ENCODE measurements at places on chromosomes 16 and 17.
A peak's percentile ranks its signal among the peaks of the same experiment; 100 is the strongest.

GRCh38 chr17:44921122-44921882 lies 6.0 kb upstream of the GFAP start:
- no peak for DNase-seq

GRCh38 chr17:80612997-80613731 lies 68.5 kb downstream of the RPTOR start:
- no peak for DNase-seq

DNA sequence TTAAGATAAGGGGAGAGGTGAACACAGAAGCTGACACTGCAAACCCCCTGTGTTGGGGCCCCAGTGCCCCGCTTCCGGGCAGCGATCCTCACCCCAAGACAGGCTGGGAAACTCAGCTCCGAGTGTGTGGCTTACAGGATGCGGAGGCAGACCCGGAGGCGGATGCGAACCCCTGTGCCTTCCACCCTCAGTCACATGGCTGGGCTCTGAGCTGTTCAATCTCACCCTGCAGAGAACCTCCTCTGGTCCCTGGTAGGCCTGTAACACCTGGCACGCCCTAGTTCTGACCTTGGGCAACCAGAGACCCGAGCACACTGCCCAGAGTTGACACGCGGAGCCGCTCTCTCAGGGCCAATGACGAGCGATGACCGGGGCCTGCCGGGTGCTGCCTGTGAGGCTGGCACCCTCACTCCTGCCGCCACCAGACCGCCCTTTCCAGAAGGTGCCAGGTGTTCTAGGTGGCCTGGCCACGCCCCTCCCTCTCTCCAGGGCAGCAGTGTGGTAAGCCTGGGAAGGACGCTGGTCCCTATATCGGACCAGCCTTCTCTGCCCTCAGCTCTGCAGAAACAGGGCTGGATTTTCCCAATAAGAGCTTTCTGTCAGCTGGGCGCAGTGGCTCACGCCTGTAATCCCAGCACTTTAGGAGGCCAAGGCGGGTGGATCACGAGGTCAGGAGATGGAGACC lies 23.3 kb downstream of the MEAK7 start:
- no peak for DNase-seq

- DNase-seq: no peak
These were observed 23.4 kb upstream of the CBFA2T3 start for GRCh38 chr16:89000207-89000959.

- no peak for DNase-seq
These were observed 655.8 kb upstream of the EEF2KMT start for GRCh38 chr16:5753381-5753780.

DNA sequence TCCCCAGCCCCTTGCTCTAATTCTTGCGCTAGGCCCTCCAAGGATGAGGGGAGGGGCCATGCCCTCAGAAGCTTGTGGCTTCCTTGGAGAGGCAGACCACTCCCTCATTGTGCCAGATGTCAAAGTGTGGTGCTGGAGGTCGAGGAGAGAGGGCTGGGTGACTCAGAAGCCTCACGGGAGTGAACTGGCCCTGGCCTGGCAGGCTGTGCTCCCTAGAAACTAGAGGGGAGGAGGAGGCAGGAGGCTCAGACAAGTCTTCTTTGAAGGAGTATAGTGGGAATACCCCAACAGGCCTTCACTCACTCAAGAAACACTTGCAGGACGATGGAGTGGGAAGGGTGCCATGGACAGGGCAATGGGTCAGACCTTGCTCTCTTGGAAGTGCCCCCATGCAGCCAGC lies 18.5 kb downstream of the ANKRD40 start:
- DNase-seq: peak; percentile 13

DNA sequence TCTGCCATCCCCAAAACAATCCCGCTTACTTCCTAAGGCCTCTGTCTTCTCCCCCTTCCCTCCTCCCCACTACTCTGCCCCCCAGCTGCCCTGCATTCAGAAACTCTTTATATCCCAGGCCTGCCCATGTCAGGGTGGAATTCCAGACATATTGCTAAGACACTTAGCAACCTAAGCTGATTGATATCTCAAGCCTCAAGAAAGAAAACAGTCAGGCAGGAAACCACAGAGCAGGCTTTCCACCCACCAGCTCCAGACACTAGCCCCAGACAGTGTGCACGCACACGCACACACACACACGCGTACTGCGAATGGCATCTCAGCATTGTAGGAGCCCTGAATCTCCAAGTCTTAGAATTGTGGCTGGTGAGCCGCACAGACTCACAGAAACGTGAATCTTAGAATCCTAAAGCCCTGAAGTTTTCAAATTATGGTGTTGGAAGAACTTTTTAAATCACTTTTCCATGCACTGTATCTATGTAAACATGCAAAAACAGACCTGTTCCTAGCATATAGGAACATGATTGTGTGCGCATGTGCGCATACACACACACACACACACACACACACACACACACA lies 8.8 kb upstream of the LPCAT2 start:
- DNase-seq: peak; percentile 95

- DNase-seq: no peak
These were observed 50.0 kb downstream of the USP10 start for GRCh38 chr16:84749815-84750214.

DNA sequence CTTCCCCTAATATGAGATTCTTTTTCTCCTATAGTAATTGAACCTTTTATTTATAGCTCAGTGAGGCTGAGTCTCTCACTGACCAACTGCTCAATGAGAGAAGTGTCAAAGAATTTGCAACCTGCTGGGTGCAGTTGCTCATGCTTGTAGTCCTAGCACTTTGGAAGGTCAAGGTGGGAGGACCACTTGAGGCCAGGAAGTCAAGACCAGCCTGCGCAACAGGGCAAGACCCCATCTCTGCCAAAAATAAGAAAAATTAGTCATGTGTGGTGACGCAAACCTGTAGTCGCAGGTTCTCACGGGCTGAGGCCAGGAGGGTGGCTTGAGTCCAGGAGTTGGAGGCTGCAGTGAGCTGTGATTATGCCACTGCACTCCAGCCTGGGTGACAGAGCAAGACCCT lies 30.9 kb upstream of the CRYBA1 start:
- no peak for DNase-seq

GRCh38 chr16:74064120-74064735 lies 232.4 kb upstream of the PSMD7 start:
- DNase-seq: no peak

GRCh38 chr16:71258372-71258771 lies 27.9 kb upstream of the HYDIN start:
- no peak for DNase-seq

- no peak for DNase-seq
These were observed 3.5 kb downstream of the SMTNL2 start for GRCh38 chr17:4587803-4588202.

DNA sequence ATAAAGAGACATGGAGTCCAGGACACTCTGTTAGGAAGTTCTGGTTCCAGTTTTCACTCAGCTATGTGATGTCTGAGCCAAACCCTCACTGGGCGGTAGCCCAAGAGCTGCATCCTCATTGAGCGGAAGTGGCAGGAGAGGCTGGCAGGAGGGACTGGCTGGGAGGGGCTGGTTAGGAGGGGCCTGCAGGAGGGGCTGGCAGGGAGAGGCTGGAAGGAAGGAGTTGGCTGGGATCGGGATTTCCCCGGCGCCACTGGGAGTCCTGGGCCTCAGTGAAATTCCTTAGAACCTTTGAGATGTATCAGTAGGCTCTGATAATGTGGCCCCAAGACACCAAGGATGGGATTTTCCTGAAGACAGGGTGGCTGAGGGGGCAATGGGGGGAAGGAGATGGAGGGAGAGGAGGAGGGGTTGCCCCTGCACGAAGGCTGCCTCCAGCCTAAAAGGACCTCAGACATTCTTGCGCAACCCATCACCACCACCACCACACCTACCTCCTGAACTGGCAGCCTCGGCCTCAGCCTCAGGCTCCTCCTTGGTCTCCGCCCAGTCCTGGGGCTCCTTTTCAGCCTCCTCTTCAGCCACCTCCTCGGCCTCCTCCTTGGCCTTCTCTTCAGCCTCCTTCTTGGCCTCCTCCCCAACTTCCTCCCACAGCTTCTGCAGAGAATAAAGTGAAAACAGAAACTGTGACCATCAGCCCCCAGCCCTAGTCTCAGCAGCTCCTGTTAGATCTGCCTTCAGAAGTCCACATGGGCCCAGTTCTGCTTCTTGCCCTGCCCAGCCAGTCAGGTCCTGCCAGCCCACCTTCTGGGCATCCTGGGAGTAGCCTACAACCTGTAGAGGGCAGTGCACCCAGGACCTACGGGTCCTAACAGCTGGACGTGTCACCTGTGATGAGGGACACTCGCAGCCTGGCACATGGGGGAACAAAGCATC lies 31.7 kb downstream of the CNGB1 start:
- no peak for DNase-seq

- DNase-seq: no peak
These were observed 18.8 kb upstream of the BMERB1 start for GRCh38 chr16:15415511-15415985.

DNA sequence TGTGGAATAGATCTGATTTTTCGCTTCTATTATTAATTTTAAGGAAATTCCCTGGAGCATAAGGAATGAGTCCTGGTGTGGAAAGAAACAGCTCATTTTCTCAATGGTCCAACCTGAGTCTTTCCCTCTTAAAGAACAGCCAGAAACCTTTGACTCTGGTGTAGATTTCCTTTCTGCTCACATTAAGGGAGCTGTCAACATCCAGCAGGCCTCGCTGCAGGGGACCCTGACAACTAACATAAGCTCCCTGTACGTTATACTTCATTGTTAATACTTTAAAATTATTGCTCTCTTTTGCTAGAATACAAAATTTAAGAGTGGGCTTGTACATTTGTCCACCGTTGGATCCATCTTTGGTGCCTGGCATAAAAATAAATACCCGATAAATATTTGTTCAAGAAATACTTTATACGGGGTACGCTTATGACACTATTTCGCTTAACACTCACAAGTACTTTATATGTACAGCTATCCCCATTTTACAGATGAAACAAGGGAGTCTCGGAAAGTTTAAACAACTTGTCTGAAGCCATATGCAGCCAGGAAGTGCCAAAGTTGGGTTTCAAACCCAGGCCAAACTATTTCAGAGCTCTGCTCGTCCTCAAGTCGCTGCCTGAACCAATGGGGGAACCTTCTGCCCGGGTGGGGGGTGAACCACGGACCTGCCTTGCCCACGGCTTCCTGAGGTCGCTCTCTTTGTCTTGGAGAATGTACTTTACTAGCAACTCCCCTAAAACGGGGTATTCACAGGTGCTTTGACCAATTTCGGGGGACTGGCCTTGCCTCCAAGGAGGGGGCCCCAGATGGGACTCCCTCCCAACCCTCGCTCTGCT lies 611 bp downstream of the SMARCE1 start:
- DNase-seq: peak; percentile 77
